ENCODE measurements at places on chromosomes 13 and 19.

DNA sequence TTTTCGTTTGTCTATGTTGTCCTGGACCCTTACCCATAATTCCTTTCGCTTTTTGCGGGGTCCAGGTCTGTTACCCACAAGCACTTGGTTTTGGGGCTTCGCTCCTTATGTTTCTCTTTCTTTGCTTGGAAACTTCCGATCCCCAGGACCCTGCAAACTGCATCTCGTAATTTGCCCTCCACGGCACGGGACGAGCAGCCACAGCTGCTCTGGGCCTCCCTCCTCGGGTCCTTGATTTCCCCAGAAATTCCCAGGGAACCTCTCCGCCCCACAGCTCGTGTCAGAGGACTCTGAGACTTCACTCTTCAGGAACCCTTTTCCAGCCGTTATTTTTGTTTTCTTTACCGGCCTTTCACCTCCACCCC, 599 bp downstream of the SNRNP70 start:
- no peak for DNase-seq

DNA sequence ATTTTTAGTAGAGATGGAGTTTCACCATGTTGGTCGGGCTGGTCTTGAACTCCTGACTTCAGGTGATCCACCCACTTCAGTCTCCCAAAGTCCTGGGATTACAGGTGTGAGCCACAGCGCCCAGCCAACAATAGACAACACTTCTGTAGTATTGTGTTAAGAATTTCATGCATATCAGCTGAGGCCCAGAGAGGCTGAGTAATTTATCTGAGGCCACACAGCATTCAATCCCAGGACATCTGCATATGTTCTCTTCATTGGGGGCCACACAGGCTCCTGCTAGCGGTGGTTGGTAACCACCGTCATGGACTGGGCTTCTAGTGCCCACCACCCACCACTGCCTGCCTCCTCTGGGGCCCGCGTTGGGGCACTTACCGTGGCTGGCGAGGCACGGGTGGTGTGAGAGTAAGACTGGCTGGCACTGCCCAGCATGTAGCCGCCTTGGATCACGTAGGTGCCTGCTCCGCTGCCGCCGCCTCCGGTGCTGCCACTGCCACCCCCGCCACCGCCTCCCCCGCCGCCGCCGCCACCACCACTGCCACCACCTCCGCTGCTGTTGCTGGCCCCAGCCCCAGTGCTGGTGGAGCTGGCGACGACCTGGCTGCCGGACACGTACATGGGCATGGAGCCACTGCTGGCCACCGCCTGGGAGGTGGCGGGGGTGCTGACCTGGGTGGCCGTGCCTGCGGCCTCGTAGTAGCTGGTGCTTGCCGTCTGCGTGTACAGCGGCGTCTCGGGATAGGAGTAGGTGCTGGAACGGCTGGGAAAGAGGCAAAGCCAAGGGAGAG, 20.3 kb downstream of the DCAF15 start:
- no peak for DNase-seq

GRCh38 chr19:29679598-29680210, 14.4 kb downstream of the PLEKHF1 start:
- no peak for DNase-seq

DNA sequence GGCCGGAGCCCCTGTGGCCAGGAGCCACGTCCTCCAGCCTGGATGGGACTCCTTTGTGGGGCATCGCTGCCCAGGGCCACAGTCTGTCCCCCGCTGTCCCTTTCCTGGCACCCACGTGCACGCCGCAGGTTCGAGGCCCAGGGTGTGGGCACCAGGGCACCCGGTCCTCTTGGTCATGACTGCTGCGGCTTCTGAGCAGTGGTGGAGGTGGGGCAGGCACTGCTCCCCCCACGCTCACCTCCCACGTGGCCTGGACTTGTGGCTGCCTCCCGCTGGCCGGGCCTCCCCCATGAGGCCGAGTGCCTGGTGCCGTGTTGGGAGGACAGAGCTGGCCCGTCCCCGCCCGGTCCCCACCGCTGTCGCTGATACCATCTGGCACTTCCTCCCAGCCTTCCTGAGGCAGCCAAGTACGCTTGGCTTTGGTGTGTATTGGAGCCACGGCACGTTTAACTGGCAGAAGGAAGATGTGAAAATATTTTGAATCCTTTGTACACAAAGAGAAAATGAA, 12.8 kb downstream of the SPPL2B start:
- DNase-seq: no peak

DNA sequence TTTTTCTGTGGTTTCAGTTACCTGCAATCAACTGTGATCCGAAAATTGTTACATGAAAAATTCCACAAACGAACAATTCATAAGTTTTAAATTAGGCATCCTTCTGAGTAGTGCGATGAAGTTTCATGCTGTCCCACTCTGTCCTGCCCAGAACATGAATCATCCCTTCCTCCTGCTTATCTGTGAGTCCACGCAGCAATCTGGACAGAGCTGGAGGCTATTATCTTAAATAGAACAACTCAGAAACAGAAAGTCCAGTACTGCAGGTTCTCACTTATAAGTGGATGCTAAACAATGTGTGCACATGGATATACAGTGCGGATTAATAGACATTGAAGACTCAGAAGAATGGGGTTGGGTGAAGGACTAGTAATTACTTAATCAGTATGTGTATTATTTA, 583.7 kb upstream of the SPRY2 start:
- no peak for DNase-seq

DNA sequence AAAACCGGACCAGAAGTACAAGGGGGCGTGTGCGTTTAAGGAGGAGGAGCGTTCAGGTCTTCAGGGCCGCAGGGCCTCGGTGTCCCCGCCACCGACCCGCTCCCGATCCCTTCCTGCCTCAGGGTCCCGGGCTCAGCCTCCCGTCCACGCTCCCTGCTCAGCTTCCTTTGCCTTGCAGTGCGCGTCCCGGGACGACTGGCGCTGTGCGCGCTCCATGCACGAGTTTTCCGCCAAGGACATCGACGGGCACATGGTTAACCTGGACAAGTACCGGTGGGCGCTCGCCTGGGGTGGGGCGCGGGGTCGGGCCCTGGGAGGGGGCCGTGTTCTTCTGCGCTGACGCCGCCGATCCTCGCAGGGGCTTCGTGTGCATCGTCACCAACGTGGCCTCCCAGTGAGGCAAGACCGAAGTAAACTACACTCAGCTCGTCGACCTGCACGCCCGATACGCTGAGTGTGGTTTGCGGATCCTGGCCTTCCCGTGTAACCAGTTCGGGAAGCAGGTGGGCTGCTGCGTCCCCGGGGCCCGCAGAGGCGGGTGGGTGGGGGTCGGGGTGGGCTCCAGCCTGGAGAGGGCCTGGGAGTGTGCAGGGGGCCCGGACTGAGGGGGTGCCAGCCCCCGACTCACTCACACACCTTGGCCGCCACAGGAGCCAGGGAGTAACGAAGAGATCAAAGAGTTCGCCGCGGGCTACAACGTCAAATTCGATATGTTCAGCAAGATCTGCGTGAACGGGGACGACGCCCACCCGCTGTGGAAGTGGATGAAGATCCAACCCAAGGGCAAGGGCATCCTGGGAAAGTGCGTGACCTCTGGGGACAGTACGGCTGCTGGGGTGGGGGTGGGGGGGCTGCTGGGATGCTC, 1.4 kb downstream of the GPX4 start:
- DNase-seq: peak; percentile 56

DNA sequence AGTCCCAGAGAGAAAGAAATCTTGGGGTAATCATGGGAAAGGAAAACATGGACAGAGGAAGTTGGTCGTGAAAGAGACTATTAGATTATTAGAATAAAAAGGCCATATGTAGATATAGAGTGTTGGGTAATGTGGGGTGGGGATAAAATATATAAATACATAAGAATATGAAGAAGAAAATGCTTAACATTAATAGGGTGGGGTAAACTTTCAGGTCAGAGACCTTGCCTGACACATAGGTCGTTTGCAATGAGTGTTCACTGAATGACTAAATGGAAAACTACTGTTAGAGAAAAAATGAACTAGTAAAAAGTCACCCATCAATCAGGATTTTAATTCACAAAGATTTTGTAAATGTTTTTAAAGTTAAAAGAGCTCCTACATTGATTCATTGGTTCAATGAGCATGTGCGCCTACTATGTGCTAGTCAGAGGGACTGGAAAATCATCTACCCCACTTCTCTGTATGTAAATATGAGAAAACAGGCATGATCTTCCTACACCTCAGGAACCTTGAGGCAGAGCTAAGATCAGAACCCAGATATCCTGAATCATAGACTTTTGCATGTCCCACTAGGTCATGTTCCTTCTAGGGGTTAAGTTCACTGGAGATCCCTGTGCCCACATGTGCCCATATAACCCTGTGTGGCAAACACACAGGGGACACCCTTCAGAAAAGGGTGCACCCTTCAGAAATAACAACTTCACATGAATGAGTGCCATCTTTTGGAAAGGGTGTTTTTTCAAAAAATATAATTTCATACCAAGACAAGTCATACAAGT, 24.6 kb upstream of the KLF12 start:
- no peak for DNase-seq

DNA sequence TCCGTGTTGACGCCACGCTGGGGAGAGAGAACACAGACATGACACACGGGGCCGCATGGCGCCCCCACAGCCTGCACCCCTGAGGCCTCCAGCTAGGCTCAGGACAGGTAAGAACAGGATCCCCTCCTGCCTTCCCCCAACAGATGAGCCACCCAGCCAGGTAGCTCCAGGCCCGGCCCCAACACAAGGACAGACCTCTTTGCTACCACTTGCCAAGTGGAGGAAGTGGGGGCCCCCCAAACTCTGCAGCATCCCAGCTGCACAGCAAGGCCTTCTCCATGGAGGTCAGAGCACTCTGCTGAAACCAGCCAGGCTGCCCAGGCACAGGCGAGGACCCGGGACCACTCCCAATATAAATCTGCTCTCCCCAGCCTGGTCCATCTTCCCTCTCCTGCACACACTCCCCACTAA, 31.5 kb downstream of the PEPD start:
- DNase-seq: no peak

Data from T47D (cell line).